ENCODE measurements at places on chromosomes 12 and 14.

GRCh38 chr12:99026332-99027054 is 381.4 kb downstream of the APAF1 start:
- no peak for DNase-seq

GRCh38 chr14:69285661-69286255 is 25.8 kb downstream of the GALNT16 start:
- no peak for DNase-seq

GRCh38 chr14:35400648-35401421 is 3.7 kb downstream of the NFKBIA start:
- peak; percentile 41 for DNase-seq

DNA sequence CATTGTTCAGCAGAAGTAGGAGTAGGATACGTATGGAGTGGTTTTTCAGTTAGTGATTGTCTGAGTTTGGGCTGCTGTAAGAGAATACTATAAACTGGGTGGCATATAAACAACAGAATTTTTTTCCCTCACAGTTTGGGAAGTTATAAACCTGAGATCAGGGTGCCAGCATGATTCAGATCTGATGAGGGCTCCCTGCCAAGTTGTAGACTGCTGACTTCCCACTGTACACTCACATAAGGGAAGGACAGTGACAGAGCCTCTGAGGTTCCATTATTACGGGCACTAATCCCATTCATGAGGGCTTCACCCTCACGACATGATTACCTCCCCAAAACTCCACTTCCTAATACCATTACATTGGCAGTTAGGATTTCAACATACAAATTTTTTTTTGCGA is 50.7 kb downstream of the ACSM4 start:
- DNase-seq: no peak

GRCh38 chr14:64220466-64220865 is 73.7 kb downstream of the ESR2 start:
- no peak for DNase-seq

DNA sequence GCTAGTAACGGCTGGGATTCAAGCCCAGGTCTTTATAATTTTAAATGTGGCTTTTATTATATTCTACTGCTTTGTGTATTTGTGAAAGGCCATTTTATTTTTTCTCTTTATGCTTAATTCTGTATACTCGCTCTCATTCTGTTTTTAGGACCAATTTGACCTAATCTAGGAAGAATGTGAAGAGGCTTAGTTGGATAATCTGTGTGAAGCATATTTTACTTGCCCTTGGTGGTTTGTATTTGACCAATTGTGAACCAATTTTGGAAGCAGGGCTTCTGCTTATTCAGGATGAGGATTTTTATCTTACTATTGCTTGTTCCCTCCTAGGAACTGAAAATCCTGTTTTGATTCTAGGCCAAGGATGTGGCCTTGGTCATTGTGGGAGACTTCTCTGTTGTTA is 113.1 kb downstream of the TTC6 start:
- no peak for DNase-seq

DNA sequence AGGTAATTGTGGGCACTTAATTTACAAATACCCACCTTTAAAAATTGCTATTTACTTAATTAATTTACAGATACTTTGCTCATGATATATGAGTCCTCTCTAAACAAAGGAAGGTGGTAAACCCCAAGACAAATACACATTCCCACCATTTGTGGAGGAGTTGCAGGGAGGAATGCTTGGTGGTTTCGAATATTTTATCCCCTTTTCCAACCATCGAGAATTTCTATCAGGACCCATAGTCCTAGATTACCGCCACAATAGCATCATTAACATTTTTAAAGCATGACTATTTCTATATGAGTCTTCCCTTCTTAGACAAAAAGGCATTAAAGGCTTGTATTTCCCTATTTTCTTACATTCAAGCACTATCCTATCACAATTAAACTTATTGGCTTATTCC is 34.2 kb upstream of the PLEKHA5 start:
- no peak for DNase-seq

- no peak for DNase-seq
These were observed 32.1 kb downstream of the CMKLR1 start for GRCh38 chr12:108307006-108307405.

GRCh38 chr14:34169561-34169960 is 218.7 kb upstream of the EGLN3 start:
- no peak for DNase-seq

DNA sequence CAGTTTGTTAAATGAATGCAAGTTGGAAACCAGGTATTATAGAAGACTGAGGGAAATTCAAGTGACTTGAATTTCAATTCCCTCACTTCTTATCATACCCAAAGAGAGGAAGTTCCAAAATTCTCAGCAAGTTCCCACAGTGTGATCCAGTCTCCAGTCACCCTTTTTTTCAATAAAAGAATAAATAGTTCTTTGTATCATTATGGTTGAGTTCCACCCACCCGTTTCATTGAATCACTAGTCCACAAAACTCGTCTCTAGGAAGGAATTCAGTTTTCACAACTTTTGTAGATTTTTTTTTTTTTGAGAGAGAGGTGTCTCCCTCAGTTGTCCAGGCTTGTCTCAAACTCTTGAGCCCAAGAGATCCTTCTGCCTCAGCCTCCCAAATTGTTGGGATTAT is 1.6 kb upstream of the TMEM30B start:
- no peak for DNase-seq

DNA sequence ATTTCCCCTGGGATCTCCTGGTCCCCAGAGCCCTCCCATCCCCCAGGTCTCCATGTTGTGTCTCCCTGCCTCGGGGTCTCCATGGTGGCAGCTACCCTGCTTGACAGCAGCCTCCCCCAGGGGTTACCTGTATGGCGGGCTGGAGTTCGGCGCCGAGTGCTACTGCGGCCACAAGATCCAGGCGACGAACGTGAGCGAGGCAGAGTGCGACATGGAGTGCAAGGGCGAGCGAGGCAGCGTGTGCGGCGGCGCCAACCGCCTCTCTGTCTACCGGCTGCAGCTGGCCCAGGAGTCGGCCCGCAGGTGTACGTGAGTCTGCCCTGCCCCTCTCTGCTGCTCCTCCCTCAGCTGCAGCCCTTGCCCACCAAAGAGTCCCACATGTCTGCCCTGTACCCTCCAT is 80.9 kb downstream of the WSCD2 start:
- no peak for DNase-seq

- DNase-seq: peak; percentile 91
These were observed 11.7 kb upstream of the IRF2BPL start for GRCh38 chr14:77040059-77040740.

DNA sequence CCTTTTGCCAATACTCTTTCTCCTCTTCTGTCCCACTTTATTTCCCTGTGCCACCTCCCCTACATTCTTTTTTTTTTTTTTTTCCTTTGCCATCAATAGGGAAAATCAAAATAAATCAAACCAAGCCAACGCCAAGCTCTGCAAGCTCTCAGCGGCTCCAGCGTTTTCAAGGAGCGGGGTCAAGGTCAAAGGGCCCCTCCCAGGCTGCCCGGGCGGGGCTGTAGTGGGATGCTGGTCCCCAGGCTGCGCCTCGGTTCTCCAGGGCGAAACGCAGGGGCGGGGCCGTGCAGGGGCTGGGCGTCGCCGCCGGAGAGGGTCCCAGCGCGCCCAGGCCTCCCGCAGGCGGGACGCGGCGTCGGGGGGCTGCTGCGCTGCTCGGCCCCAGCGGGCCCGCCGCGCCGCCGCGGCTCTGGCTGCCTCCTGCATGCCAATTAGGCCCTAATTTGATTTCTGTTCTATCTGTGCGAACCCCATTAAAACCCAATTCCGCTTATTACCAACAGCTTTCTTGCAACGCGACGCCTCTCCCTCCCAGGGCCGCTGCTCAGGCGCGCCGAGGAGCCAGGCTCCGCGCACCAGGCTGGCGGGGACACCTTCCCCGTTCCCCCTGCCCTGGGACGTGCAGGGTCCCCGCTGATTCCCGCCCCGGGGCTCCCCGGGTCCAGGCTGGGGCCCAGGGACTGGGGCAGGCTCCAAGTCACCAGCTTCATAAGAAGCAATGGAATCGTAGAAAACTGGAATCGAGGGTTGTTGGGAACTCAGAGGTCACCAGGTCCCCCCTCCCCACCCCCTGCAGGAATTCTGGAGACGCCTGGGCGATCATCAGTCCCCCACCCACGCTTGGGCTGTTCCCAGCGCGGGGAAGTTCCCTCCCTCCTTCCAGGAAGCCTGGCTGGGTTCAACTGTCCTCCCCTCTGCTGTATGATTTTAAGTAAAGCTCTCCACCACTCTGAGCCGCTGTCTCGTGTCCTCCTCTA is 50.7 kb upstream of the MAP1LC3B2 start:
- DNase-seq: no peak

- DNase-seq: peak; percentile 50
These were observed 13.9 kb downstream of the EVL start for GRCh38 chr14:100078997-100079725.

DNA sequence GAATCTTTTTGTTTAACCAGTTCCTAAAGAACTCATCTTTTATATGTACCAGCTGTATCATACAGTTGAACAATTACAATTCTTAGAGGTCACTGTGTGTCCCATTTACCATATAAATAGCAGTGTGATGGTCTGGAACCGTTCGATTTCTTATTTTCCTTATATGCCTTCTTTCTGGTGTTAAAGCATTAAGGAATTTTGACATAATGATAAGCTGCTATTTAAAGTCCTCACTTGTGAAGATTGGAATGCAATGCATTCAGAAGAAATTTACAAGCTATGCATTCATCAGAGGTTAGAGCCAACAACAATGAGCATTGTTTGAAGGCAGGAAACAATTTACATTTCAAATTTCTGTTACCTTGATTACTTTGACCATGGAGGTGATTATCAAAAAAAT is 80.0 kb upstream of the PRICKLE1 start:
- no peak for DNase-seq

DNA sequence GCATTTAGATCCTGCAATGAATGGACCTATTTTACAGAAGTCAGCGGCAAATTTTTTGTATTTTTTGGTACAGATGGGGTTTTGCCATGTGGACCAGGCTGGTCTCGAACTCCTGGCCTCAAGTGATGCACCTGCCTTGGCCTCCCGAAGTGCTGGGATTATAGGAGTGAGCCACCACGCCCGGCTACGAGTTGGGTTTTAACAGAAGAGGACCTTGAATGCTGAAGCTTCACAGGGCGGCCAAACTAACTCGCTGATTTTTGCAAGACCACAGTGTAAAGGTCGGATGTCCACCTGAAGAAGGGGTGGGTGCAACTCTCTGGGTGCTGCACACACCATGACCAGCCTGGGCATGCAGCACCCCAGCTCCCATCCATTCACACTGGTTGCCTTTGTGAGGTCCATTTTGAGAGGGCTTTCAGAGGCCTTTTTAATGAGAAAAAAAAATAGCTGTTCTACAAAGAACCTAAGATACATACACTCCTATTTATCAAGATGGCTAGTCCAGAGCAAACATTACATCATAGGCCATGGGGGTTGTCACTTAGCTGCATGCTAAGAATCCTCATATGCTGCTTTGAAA is 21.6 kb upstream of the CDK2AP1 start:
- DNase-seq: no peak

DNA sequence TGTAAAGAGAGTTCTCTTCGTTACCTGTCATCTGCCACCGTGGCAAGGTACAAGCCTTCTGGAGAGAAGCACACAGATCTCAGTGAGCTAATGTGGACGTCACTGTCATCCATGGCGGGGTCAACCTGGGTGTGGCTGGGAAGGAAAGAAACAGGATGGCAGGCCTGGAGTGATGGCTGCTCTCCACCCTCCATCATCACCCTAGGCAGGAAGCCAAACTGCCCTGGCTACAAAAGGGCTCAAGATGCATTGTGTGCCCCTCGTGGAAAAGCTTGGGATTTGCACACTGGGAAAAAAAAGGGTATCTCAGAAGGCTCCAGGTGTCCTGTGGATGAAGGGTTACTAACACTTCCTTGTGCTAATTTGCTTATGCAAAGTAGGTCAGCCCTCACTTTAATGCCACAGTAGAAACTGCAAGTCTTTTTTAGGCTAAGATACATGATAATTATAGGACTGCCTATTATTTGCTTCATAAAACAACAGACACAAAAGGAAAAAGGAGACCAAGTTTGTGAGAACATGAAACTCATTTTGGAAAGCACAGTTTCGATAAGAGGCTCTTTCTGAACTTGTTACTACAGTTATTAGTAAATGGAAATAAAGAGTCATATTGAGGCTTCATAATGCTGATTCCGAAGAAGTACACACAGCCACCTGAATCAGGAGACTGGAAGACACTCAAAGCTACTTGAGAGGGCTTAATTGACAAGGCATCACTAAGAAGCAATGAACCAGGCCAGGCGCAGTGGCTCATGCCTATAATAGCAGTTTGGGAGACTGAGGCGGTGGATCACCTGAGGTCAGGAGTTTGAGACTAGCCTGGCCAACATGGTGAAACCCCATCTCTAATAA is 18.9 kb downstream of the RFC5 start:
- no peak for DNase-seq

DNA sequence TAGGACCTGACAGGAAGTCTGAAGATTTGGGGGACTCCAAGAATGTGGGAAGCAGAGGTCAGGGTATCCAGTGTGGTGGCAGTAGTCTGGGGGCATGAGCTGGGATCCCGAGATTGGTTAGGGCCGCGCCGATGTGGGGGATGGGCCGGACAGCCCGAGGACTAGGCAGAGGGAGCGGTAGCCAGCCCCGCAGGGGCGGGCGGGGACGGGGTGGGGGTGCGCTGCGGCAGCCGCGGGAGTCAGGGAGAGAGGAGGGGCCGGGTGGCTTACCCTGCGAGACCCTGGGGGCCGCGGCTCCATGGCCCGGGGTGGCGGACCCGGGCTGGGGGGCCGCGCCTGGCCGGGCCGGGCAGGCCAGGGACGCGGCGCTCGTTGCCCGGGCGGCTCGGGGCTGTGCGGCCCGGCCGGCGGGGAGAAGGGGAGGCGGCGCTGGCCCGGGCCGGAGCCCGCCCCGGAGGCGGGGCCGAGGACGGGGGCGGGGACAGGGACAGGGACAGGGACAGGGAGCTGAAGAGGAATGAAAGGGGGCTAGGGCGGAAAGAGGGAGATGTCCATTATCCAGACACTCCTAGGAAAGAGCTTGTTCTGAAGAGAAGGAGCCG is 5.6 kb downstream of the ZNF385A start:
- DNase-seq: no peak

DNA sequence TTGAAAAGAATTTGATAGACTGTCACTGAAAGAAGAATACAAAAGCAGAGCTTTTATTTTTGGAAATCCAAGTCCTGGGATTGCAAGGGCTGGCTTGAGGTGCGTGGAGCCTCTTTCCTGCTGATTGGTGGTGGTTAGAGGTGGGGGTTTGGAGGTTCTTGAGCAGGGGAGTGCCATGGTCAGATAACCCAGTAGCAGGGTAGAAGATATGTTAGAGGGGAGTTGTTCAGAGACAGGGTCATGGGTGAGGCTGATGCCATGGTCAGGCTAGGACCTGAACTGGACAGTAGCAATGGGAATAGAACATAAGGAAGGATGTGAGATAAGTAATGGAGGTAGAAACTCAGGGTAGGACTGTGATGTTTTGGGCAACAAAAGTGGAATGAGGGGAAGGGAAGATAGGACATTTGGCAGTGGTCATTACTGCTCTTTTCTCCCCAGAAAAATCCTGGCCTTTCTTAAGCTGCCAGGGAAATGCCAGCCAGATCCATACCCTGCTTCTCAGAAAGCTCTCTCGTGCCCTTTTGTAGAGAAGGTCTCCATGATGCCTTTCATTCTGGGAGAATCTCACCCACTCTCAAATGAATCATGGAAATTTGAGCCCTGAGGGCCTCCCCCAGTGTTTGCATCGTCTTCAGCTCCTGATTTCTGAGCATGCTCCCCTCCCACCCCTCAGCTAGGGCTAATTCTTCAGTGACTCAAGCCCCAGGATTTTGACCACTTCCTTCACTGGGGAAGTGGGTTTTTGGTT is 9.5 kb downstream of the EMP1 start:
- DNase-seq: no peak

- DNase-seq: no peak
These were observed 201.2 kb downstream of the TTC8 start for GRCh38 chr14:89025561-89026236.

GRCh38 chr12:121252712-121253345 is 42.9 kb downstream of the P2RX4 start:
- no peak for DNase-seq

GRCh38 chr12:133204264-133204603 is 22.9 kb downstream of the ZNF268 start:
- no peak for DNase-seq

Measured in activated CD8-positive, alpha-beta memory T cell treated with anti-CD3 and anti-CD28 coated beads for 4 hours (primary cell).